ENCODE measurements at places on chromosomes 13 and 19.

GRCh38 chr19:28642787-28643683 lies 569.9 kb downstream of the UQCRFS1 start:
- no peak for DNase-seq

DNA sequence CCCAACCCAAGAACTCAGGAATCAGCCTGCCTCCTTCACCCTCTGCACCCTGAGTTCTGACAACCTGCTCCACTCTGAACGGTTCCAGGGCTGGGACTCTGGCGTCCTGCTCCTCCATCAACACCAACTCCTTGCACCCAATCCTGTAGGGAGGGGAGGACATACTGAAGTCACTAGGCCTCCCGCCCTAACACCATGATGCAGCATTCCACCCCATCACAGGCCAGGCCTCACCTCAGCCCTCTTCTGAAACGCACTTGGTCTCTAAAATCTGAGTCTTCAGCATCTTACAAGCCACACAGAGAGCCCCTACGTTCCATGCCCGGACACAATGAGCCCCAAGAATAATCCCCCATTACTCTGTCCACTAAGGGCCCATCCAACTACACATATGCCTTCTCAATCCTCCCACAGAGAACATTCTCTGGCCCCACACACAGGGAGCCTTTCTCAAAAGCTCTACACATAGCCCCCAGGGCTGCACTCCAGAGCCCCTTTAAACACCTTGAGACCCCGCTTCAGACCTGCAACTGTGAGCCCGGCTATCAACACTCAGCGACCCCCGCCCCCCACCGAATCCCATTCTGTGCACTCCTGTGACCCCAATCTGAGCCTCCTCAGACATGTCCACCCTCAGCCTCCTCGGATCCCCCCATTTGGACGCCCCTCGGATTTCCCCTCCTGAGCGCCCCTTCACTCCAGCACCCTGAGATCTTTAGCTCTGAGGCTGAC lies 567 bp downstream of the ALKBH6 start:
- DNase-seq: no peak

GRCh38 chr13:95896301-95896700 lies 156.9 kb downstream of the UGGT2 start:
- DNase-seq: no peak

DNA sequence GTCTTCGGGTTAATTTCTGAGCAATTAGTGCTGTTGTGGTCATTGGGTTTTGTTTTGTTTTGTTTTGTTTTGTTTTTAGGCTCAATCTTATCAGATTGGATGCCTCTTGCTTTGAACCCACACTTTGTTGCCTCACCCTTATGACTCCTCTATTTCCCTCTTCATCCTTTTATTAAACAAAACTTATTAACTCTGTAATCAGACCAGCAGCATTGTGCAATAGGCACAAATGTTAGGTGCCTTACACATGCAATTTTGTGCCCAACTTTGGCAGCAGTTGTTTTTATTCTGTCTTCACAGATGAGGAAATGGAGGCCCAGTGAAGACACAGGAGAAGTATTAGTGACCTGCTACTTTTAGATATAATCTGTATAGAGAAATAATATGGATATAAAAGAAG lies 377.7 kb downstream of the KCNRG start:
- DNase-seq: no peak

GRCh38 chr13:86572115-86572514 lies 772.9 kb upstream of the SLITRK6 start:
- no peak for DNase-seq

DNA sequence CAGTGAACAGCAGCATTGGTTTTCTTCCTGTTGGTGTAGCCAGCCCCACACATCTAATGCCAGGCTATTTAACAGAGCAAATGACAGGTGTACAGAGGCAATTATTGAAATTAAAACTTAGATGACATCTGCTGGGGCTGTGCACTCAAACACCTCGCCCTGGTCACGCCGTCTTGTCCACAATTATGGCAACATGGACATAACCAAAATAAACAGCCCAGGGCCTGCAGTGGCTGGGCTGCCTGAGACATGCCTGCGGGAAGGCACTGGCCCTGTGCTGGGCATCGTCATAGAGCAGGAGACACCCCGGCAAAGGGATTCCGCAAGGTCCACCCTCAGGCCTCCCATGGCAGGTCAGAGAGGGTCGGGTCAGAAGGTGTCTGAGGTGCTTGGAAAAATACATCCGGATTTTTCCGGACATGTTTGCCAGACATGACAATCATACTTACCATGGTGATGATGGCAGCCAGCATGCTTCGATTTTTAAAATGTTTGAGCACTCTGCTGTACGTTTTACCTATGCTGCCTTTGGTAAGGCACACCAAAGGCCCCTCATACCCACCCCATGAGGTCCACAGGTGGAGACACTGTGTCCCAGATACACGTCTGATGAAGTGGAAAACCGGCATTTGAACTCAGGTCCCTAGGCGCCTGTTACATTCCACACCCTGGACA lies 47.8 kb downstream of the TSHZ3 start:
- DNase-seq: no peak

DNA sequence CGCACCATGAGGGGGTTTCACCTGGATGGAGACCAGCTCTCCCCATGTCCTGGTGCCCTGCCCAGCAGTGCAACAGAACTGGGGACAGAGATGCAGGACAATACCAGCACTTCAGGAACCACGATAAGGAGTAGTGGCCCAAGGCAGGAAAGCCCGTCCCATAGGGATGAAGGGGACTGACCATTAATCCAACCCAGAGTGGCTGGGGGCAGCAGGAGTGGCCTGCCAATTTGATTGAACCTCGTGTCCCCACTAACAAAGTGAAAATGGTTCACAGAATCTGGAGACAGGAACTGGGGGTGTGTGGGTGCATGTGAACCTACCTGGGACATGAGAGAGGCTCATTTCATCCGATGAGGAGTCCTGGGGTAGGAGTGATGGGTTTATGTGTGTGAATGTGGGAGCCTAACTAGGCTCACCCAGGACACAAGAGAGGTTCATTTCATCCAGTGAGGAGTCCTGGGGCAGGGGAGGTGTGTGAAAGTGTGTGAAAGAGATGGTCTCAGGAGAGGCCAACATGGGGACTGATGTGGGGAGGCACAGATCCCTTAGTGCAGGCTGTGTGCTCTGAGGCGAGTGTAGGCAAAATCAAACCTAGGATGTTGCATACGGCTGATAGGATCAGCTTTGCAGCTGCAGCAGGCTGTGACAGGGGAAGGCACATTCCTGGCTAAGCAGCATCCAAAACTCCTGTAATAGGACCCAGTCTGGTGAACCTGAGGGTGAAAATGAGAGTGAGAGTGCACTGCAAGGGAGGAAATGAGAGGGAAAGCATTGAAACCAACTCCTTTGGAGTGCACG lies 98.2 kb downstream of the ZNF429 start:
- DNase-seq: no peak

- DNase-seq: peak; percentile 64
These were observed 15.8 kb downstream of the ARRDC2 start for GRCh38 chr19:18023622-18024251.

DNA sequence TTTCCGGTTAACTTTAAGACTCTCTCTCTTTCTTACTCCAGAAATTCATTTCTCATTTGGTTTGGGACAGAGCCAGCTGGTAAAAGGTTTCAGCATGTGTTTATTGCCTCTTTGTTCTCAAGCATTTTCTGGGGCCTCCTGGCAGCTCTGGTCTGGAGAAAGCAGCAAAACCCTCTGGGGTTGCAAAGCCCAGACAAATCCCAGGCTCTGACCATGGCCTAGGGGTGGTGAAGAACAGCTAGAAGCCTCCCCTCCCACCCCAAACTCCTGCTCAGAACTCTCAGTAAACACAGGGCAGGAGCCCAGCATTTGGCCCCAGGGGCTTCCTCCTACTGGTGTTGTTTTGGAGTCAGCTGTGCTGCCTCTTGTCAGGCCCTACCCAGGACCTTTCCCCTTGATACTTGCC lies 124.2 kb upstream of the SERP2 start:
- no peak for DNase-seq

GRCh38 chr13:108915634-108916512 lies 286.5 kb downstream of the MYO16 start:
- DNase-seq: peak; percentile 88

DNA sequence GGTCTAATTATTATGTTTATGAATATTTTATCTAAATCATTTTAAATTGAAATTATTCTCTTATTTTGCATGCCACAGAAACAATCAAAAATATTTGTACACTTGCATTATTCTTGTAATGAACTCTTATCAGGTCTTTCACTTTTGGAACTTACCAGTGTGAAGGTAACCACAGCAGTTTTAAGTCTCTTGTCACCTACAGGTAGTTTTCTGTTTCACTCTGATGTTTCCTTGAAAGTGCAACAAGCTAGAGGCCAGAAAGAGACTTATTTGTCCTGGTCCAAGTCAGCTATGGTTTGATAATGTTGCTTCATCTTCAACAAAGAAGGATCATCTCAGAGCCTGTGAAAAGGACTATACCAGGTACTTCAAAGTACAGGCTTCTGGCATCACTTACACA lies 133.4 kb upstream of the NBEA start:
- DNase-seq: no peak

DNA sequence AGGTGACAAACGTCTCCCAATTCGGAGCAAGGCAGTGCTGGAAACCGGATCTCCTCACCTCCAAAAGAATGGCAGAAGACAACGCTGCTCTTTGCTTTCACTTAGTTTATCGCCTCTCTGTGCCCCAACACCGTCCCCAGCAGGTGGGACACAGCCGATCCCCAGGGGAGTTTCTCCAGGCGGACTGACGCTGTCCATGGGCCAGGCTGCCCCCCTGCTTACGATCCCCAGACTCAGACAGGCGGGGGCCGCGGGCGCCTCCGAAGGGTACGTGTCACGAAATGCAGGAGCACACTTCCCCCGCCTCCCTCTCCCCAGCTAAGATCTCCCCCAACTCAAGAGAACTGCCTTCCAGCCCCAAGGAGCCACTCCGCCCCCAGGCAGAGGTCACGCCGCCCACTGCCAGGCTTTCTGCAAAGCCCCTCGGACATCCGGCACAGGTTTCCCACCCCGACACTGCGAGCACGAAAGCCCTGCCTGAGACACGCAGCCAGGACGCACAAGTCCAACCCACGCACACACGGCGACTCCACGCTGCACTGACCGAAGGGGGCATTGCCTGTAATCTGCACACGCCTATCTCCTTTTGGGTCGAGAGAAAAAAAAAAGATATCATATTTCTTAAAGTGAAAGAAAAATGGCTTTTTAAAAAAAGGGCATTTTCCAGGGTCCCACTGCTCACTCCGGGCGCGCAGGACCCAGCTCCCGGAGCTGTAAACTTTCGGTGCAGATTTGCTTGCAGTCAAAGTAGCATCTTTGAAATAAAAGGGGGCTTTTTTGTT lies 2.0 kb downstream of the SPRY2 start:
- no peak for DNase-seq

GRCh38 chr13:23600534-23600933 lies 30.3 kb downstream of the TNFRSF19 start:
- no peak for DNase-seq

GRCh38 chr13:23741879-23742510 lies 147.2 kb downstream of the MIPEP start:
- no peak for DNase-seq

DNA sequence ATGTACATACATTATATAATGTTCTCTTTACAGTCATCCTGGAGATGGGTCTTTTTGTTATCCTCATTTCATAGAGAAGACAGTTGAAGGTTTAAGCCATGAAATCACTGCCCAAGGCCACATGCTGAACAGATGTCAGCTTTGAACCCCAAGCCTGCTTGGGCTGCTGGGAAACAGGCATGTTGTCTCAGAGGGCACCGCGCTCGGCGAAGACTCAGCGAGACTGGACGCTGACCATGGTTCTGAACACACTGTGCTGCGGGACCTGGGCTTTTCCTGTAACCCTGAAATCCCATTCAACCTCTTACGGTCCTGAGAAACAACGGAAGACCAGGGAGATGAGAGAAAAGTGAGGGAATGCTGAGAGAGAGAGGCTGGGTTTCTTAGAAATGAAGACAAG lies 27.3 kb downstream of the LRFN3 start:
- DNase-seq: peak; percentile 49

- DNase-seq: no peak
These were observed 2.1 kb upstream of the HMG20B start for GRCh38 chr19:3570606-3571011.

DNA sequence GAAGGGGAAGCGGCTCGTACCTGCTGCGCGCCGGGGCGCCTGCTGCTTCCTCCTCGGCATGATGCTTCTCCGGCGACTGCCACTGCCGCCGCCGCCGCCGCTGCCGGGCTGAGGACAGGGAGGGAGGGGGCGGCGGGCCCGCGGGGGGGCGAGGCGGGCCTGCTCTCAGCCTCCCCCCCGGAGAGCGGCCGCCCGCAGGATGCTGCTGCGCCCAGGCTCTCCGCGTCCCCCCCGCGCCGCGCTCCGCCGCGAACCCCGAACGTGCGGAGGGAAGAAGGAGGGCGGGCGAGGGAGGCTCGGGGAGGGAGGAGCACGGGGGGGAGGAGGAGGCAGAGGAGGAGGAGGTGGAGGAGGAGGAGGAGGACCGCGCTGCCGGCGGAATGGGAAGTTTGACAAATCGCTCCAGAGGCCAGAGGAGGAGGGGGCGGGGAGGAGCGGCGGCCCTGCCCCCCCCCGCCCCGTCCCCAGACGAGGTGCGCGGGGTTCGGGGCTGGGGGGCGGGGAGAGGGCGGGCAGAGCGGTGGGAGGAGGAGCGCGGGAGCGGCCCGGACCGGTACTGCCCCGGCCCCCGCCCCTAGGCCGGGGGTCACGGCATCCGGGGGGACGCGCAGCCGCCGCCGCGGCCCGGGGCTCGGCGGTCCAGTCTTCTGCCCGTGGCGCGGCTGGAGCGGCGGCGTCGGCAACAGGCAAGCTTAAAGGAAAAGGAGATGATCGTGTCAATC lies at the start of gene TSHZ3:
Gene TSHZ3 (minus strand): TSS at position 277 of the 722 bp plus-strand sequence. CDS start 217 bp downstream, at position 60.
- peak; percentile 36 for DNase-seq

DNA sequence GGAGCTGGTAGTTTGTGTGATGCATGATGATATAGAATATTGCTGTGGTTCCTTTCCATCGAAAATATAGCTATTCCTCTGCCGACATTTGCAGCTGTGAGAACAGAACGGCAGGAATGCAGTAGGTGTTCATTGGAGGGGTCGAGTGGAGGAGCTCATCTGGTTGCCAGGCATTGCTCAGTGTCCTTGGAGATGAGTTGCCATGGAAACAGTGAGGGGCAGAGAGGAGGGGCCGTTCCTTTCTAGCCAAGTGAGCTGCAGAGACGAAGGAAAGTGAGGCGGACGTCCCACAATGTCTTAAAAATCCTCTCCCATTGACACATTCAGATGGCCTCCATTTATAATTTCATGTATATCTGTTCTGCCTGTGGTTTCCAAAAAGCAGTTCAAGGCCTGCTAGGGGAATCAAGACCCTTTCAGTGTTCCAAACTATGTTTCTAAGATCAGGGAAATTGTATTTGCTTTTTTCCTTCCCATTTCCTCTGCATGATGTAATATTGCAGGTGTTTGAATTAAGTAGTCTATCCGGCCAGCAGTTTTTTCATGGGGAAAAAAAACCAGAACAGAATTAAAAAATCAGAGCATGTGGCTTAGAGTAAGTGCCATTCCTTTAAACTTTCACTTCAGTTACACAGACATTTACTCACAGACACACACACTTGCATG lies 41.2 kb upstream of the ZNF835 start:
- no peak for DNase-seq

- DNase-seq: no peak
These were observed 44.8 kb downstream of the RBM26 start for GRCh38 chr13:79361299-79361698.

- DNase-seq: no peak
These were observed 13.4 kb downstream of the UBXN6 start for GRCh38 chr19:4443966-4444764.
